CD4-positive, alpha-beta T cell (primary cell): ENCODE measurements at places on chromosomes 7 and 10. TPM values are rescaled to one million over a fixed set of nuclear protein-coding genes. Genes with fewer than 3 reads are reported as not detected.

DNA sequence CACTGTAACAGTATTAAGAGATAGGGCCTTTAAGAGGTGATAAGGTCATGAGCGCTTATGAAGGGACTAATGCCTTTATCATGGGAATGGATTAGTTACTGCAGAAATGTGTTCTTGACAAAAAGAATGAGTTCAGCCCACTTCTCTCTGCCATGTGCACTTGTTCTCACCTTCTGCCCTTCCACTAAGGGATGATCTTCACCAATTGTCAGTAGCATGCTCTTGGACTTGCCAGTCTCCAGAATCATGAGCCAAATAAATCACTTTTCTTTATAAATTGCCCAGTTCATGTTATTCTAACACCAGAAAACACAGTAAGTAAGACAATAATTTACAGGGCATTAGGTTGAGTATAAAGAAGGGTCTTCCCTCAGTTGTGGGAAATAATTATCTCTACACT is 189.1 kb downstream of the CRPPA start:
- no peak for DNase-seq
- no peaks in the 10 kb centered on the region for H3K27me3 ChIP-seq
- H3K4me3 ChIP-seq = no peak overlapping the region
- no peaks in the 10 kb centered on the region for H3K4me1 ChIP-seq

Gene MCM10
- 0.16 TPM for total RNA-seq

DNA sequence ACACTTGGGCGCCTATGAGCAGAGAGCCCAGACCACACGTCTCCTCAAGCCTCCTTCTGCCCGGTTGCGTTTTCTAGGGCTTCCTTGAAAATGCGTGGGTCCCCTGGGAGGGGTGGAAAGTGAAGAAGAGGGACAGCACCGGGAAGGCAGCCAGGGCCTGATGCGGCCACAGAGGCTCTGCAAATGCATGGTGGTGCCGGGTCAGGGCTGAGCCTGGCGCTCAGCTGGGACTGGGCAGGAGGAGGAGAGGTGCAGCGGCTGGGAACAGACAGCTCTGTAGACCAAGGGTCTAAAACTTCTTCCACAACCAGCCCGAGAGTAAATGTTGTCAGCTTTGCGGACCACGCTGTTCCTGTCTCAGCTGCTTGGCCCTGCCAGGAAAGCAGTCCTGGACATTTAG is 1.6 kb downstream of the DPYSL4 start:
- H3K27me3 ChIP-seq = peaks cover 21% of the 10 kb centered on the region
- no peak overlapping the region for H3K27ac ChIP-seq
- H3K4me3 ChIP-seq = no peak overlapping the region
- H3K4me1 ChIP-seq = peaks cover 24% of the 10 kb centered on the region
- no peak for DNase-seq

DNA sequence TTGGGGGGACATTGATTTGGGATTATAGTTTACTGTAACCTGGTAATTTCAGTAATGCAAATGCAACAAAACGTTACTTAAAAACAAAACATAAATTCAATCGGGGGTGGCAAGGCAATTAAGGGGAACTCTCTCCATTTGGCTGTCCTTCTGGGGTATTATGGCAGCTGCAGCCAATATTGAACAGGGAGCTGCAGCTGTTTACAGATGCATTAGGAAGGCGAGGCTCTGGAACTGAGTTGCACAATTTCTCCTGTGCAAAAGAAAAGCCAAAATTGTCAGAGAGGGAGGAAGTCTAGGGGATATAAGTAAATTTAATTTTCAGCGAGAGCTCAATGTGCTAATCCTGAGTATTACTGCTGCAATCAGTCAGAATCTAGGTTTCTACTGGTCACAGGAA is 36.1 kb downstream of the NEUROD6 start:
- H3K27me3 ChIP-seq = no peaks in the 10 kb centered on the region
- no peaks in the 10 kb centered on the region for H3K4me1 ChIP-seq
- H3K36me3 ChIP-seq = no peaks in the 10 kb centered on the region
- DNase-seq = no peak

GRCh38 chr10:116984202-116984990 is 20.6 kb downstream of the SHTN1 start:
- no peak overlapping the region for H3K27ac ChIP-seq
- H3K36me3 ChIP-seq = no peaks in the 10 kb centered on the region
- no peak overlapping the region for H3K4me3 ChIP-seq
- no peaks in the 10 kb centered on the region for H3K4me1 ChIP-seq

DNA sequence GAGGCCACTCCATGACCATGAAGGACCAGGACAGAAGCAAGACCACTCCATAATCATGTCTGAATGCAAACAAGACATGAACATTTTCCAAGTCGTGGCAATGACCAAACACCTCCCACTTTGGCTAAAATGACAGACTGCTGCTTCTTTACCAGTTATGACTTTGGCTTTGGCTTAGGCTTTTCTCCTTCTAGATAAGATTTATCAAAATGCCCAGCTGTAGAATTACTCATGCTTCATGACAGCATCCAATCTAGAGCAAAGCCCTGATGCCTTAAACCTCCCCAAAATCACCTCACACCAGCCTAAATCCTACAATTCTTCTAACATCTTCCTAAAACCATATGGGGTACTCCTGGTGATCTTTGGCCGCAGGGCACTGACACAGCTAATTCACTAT is 102.1 kb downstream of the VPS41 start:
- DNase-seq = no peak
- H3K36me3 ChIP-seq = no peaks in the 10 kb centered on the region
- H3K4me1 ChIP-seq = no peaks in the 10 kb centered on the region
- no peak overlapping the region for H3K27ac ChIP-seq

DNA sequence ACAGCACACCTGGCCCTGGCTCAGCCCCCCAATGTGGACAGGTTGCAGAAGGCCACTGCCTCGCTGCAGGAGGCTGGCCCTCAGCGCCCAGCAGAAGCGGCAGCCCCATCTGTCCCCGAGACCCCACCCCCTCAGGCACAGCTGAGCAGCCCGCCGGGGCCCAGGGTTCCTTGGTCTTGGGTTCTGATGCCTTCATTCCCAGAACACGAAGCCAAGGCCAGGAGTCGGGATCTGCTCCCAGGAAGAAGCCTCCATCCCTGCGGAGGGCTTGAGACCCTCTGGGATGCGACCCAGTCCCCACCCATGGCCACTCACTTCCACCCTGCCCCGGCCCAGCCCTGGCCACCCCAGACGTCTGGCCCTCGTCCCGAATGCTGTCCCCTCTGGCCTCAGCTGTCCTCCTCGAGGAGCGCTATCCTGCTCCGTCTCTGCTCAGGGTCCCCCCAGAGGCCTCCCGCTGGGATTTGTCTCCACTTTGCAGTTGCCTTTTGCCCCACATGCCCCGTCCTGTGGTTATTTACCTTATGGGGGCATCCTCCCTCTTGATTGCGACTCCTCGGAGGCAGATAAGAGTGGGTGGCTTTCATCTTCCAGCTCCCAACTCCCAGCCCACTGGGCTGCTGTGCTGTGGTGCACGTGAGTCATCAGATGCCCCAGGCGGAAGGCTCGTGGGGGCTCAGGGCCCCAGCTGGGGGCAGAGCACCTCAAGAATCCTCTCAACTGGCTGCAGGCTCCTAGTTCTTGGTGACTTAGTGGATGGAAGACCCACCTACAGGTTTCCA is 97.5 kb downstream of the MKI67 start:
- no peak overlapping the region for H3K4me3 ChIP-seq
- no peak for DNase-seq
- no peaks in the 10 kb centered on the region for H3K27me3 ChIP-seq
- H3K4me1 ChIP-seq = no peaks in the 10 kb centered on the region
- no peaks in the 10 kb centered on the region for H3K36me3 ChIP-seq

Gene GNGT1
- total RNA-seq = not detected

DNA sequence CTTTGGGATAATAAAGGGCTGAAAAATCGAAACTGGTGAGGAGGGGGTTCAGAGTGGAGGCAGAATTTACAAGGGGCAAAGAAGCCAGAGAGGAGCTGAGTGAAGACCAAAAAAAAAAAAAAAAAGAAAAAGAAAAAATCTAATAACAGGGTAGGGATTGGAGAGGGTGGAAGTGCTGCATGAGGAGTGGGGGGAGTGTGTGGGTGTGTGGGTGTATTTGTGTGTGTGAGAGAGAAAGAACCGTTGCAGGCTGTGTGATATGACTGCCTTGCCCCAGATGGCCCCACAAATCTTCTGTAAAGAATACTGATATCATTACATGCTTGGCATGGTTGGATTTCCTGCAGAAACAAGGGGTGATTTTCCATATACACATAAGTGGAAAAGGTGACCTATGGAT is 207.8 kb upstream of the IMMP2L start:
- H3K4me1 ChIP-seq = no peaks in the 10 kb centered on the region
- no peaks in the 10 kb centered on the region for H3K36me3 ChIP-seq
- H3K4me3 ChIP-seq = no peak overlapping the region
- H3K27me3 ChIP-seq = no peaks in the 10 kb centered on the region

Gene RABGEF1
- total RNA-seq = 18.9 TPM

Gene FGFR2
- 0.22 TPM for total RNA-seq

DNA sequence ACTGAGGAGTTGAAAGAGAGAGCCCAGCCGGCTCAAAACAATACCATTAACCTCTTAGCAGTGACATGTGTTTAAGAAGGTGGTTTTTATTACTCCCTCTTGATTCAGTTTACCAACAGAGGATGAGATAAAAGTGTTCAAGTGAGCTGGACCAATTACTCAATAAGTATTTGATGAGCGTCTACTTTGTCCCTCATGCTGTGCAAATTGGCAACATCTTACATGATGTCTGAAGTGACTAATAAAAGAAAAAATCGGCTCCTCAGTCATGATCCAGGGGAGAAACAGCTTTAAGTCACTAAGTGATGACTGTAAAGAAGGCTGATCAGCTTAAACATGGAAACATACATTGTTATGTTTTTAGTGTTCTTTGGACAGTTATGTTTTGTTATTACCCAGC is 7.8 kb downstream of the WNT16 start:
- no peak overlapping the region for H3K4me3 ChIP-seq
- no peaks in the 10 kb centered on the region for H3K27me3 ChIP-seq
- no peak for DNase-seq
- no peak overlapping the region for H3K27ac ChIP-seq
- H3K36me3 ChIP-seq = no peaks in the 10 kb centered on the region

GRCh38 chr7:80552031-80552694 is 40.3 kb upstream of the GNAT3 start:
- H3K4me3 ChIP-seq = no peak overlapping the region
- no peaks in the 10 kb centered on the region for H3K27me3 ChIP-seq
- H3K27ac ChIP-seq = no peak overlapping the region
- no peaks in the 10 kb centered on the region for H3K36me3 ChIP-seq

Gene PKD2L1
- not detected for total RNA-seq

Gene ITGA8
- total RNA-seq = not detected

DNA sequence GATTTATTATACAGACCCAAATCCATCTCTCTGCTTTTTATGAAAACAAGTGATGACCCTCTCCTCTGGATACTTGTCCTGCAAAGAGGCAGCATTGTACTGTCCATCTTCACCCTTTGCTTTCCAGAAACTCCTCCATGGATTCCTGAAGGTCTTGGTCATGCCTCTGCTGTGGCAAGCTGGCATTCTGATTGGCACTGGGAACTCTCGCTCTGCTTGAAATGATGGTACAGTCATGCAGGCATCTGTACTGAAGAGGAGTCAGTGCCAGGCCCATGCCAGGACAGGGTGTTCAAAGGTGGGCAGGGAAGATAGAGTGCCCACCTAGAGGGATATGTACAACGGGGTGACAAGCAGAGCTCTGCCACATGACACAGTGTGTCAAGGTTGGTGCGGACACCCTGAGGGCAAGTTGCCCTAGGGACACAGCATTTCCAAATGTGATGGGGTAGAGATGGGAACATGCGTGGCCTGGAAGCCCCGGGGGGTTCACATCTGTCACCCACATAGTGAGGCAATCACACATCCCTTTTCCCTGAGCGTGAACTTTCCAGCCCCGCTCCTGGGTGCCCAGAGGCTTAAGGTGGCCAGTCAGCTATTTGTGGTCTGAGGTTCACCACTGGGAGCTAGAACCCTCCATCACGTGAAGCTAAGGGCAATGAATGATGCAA is 235.7 kb upstream of the TCERG1L start:
- DNase-seq = no peak
- no peak overlapping the region for H3K27ac ChIP-seq
- no peaks in the 10 kb centered on the region for H3K27me3 ChIP-seq
- no peaks in the 10 kb centered on the region for H3K4me1 ChIP-seq

- peaks cover 2% of the 10 kb centered on the region for H3K4me1 ChIP-seq
- H3K36me3 ChIP-seq = no peaks in the 10 kb centered on the region
- DNase-seq = no peak
Measured at GRCh38 chr10:16886031-16886430, 68.8 kb upstream of the RSU1 start.

Gene TFEC
- total RNA-seq = not detected

- no peak for DNase-seq
- no peaks in the 10 kb centered on the region for H3K36me3 ChIP-seq
- no peak overlapping the region for H3K27ac ChIP-seq
Measured at GRCh38 chr7:11168650-11169170, 195.0 kb downstream of the PHF14 start.

- H3K4me3 ChIP-seq = no peak overlapping the region
- H3K4me1 ChIP-seq = no peaks in the 10 kb centered on the region
- H3K27me3 ChIP-seq = no peaks in the 10 kb centered on the region
- no peak overlapping the region for H3K27ac ChIP-seq
- no peaks in the 10 kb centered on the region for H3K36me3 ChIP-seq
Measured at GRCh38 chr10:105742184-105742583, 1101.1 kb downstream of the SORCS3 start.

- peaks cover 50% of the 10 kb centered on the region for H3K36me3 ChIP-seq
- no peak for DNase-seq
- no peaks in the 10 kb centered on the region for H3K27me3 ChIP-seq
- no peak overlapping the region for H3K4me3 ChIP-seq
- no peak overlapping the region for H3K27ac ChIP-seq
Measured at GRCh38 chr7:37304921-37305320, 143.7 kb downstream of the ELMO1 start.

- peak overlapping the region; percentile 54 for H3K4me3 ChIP-seq
- peaks cover 11% of the 10 kb centered on the region for H3K4me1 ChIP-seq
- peaks cover 24% of the 10 kb centered on the region for H3K27me3 ChIP-seq
- no peak overlapping the region for H3K27ac ChIP-seq
- H3K36me3 ChIP-seq = no peaks in the 10 kb centered on the region
Measured at GRCh38 chr10:27997865-27998177, 1.1 kb downstream of the ODAD2 start.

GRCh38 chr10:20427821-20428220 is 469.3 kb downstream of the NEBL start:
- H3K36me3 ChIP-seq = no peaks in the 10 kb centered on the region
- H3K4me1 ChIP-seq = no peaks in the 10 kb centered on the region
- no peak overlapping the region for H3K4me3 ChIP-seq

GRCh38 chr10:46002916-46003693 is 27.3 kb downstream of the NCOA4 start:
- H3K36me3 ChIP-seq = peaks cover 86% of the 10 kb centered on the region
- no peak overlapping the region for H3K4me3 ChIP-seq
- no peak for DNase-seq
- no peaks in the 10 kb centered on the region for H3K4me1 ChIP-seq
- no peaks in the 10 kb centered on the region for H3K27me3 ChIP-seq

GRCh38 chr10:17731331-17732020 is 20.5 kb upstream of the TMEM236 start:
- H3K27me3 ChIP-seq = no peaks in the 10 kb centered on the region
- H3K36me3 ChIP-seq = no peaks in the 10 kb centered on the region
- no peak for DNase-seq
- no peaks in the 10 kb centered on the region for H3K4me1 ChIP-seq
- no peak overlapping the region for H3K27ac ChIP-seq
